NCI-H1417 treated with DMSO at 0.1 percent for 48 hours (cell line): ENCODE measurements at places on chromosomes 5 and 9.

- no peak for DNase-seq
These were observed 28.2 kb upstream of the HAND1 start for GRCh38 chr5:154506049-154506715.

- no peak for DNase-seq
These were observed 33.4 kb downstream of the IRX2 start for GRCh38 chr5:2718115-2718514.

GRCh38 chr9:94568250-94568889 is 13.5 kb downstream of the PCAT7 start:
- no peak for DNase-seq

DNA sequence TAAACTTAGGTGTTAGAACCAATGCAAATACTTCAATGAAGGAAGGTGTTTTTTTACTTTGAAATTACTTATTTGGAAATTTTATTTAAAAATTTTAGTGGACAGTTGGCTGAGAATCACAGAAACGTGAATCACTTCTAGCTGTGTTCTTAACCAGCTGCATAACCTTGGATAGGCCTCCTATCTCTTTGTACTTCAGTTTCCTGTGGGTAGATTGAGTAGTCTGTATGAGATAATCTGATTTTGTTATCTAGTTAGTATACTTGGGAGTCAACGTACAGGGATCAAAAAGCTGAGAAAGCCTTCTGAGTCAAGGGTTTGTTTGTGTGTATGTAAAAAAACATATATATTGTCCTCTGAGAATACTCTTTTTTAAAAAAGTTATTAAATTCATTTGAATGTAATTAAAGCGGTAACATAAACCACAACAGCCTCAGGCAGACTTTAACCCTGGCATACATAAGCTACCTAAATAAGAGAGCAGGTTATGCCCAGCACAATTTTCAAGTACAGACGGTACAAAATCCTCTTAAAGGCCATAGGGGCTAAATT is 38.1 kb upstream of the ZCCHC7 start:
- DNase-seq: no peak

- no peak for DNase-seq
These were observed 29.2 kb upstream of the ENHO start for GRCh38 chr9:34551751-34552605.

DNA sequence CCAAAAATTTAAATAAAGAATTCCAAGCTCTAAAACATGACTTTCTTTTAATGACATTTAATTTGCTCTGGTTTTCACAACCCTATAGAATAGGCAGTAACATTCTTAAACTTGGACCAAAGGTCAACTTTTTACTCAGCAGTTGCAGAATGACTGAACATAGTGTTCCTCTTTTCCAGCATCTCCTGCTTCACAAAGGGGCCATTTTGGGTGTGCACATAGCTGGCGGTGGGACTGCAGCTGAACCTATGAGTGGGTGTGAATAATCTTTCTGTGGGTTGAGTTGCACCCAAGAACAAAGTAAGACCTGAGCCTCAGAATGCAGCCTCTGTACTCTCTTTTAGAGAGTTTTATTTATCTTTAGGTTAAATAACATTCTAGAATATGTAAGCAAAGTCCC is 96.9 kb upstream of the HAPLN1 start:
- no peak for DNase-seq
